ENCODE measurements at places on chromosomes 6 and 20.

GRCh38 chr6:29490055-29490454 is 2.3 kb upstream of the MAS1L start:
- DNase-seq = no peak

- DNase-seq = no peak
These were observed 38.4 kb downstream of the LCA5 start for GRCh38 chr6:79498842-79499241.

DNA sequence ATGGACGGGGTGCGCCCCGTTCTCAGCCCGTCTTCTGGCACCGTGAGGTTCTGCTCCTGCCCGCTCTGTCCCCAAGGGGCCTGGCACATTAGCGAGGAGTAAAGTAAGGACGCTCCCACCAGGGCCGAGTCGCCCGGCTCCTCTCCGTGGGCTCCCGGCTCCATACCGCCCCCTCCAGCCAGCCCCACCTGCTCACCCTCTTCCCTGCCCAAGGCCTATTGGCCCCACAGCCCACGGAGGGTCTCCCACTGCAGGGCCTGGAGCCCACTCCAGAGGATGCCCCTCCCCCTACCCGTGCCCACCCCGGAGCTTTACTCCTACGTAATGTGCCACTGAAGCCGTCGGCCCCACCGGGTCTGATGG is 47.5 kb upstream of the CHRNA4 start:
- no peak for DNase-seq

DNA sequence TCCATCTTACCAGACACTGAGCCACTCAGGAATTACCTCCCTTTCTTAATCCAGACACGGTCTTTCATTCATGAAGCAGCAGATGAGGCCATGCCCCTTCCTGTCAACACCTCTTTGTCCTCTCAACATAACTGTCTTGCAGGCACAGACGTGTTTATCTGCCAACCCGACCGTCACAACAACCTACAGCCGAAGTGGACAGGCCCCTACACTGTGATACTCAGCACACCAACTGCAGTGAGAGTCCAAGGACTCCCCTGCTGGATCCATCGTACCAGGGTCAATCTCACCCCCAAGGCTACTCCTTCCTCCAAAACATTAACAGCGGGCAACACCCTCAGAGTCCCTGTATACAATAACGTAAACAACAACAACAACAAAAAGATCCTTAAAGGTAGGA is 30.6 kb upstream of the ULBP3 start:
- no peak for DNase-seq

DNA sequence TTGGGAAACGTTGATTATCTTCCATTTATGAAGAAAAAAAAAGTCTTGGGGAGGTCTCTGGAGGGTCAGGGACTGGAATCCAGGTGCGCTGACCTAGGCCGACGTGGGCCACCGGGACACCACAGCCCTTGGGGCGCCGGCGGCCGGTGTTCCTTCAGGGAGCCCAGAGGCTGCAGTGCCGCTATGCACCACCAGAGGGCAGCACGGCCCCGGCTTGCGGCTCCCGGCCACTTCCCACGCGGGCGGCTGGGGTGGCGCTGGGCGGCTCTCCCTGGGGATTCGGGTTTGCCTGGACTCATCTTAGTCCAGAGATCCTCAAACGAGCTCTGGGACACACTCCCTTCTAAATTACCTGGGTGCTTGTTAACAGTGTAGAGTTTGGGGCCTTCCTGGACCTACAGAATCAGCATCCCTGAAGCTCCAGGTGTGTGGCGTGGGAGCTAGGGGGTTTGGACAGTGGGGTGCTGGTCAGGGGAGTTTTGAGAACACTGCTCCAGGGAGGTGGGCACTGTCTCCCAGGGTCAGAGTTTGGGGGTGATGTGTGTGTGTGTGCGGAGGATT is 23.0 kb upstream of the GTSF1L start:
- DNase-seq = no peak

- no peak for DNase-seq
These were observed 16.0 kb downstream of the HECA start for GRCh38 chr6:139150920-139151319.

DNA sequence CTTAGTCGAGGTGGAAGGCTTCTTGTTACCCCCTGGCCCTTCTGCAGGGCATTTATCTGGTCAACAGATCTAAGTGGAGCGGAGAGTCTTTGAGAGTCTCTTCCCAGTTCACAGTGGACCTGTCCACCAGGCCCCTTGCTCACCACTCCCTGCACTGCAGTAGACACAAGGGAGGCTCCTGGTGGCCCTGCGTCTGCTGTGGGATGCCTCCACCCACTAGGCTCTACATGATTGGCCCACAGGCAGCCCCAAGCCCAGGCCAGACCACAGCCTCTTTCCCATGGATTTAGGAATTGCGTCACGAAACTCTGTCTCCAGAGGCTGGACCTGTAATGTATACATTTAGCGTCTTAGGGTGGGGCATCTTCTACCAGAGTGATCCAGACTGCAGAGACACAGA is 28.4 kb downstream of the TBC1D7 start:
- DNase-seq = no peak

- DNase-seq = no peak
These were observed 2.8 kb downstream of the ITPR3 start for GRCh38 chr6:33623895-33624381.

DNA sequence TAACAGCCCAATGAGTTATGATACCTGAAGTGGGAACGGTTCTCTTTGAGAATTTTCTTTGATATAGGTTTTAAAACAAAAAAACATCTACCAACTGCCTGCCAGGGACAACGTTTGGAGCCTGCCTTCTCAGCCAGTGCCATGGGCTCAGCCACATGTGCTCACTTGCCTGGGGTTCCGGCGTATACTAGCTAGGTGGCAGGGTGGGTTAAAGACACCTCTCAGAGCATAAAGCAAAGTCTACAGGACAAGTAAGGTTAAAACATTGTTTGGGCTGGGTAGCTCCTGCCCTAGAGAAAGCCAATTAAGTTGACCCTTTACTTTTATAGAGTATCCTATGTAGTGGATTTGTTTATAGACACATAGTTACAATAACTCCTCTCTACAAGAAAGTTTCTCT is 38.0 kb upstream of the SCGN start:
- DNase-seq = no peak

- no peak for DNase-seq
These were observed 514 bp downstream of the TCFL5 start for GRCh38 chr20:62860924-62861691.

GRCh38 chr20:58071991-58072390 is 156.5 kb downstream of the ANKRD60 start:
- DNase-seq = no peak

GRCh38 chr6:44699851-44700250 is 312.3 kb downstream of the CDC5L start:
- no peak for DNase-seq

GRCh38 chr20:4813076-4813862 is 91.6 kb downstream of the PRND start:
- DNase-seq = no peak

DNA sequence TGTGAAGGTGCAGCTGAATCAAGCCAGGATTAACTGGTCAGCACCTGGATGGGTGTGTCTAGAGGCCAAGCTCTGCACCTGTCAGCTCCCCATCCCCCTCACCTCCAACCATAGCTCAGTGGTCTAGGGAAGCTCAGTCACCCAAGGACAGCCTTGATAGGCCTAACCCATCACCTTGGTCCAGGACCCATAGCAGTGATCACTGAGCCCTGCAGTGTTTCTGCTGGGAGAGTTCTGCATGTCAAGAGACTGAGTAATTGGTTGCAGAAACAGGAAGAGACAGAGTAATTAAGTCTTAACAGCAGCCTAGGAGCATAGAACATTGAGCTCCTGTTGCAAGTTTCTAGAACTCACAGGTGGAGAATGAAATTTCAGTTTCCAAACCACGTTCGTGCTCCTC is 18.7 kb upstream of the RALGAPB start:
- DNase-seq = no peak

DNA sequence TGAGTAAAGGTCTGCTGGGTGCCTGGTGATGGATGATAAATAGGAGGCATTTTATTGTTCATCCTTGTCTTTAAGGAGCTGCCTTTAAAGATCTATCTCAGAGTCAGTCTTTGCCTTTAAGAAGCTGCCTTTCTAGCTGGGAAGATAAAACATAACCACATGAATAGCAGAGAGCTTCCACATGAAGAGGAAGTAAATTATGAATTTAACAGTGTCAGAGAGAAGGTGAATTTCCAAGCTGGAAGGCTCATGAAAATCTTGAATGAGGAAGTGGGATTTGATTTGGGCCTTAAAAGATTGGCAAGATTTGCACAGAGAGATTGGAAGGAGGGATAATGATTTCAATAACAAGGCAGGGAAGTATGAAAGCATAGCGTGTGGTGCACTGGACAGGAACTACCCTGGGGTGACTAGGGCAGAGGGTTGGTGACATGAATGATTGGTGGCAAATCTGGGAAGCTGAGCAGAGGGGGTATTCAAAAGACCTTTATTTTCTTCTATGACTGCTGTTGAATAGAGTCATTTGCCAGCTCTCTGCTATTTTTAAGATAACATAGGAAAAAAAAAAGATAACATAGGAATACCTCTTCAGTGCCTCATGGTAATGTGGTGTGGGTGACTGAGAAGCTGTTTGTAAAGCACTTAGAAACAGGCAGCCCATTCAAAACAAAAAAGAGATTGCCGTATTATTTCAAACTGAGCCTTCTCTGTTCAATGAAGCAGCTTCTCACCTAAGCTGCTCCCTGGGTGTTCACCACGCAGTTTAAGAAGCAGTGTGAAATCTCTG is 591.6 kb downstream of the PKHD1 start:
- no peak for DNase-seq

DNA sequence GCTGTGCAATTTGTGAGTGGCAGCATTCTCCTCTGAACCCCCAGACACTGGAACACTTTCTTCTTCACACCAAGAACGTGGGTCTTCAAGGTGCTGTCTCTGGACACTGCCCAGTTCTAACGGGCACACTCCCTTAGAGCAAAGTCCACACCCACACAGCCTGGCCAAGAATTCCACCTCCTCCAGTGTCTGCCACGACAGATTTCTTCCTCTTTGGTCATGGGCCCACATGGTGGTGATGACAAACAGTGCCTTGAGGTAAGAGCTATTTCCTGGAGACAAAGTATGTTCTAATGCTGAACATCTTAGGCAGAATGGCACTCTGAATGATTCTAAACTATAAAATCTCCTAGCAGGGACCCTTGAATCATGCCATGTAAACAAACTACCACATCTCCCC is 25.5 kb upstream of the SSTR4 start:
- DNase-seq = no peak

Data from NCI-H1436 treated with DMSO at 0.1 percent for 48 hours (cell line).